ENCODE measurements at places on chromosomes 7 and 10. TPM values are rescaled to one million over a fixed set of nuclear protein-coding genes. Genes with fewer than 3 reads are reported as not detected.
A peak's percentile ranks its signal among the peaks of the same experiment; 100 is the strongest.

GRCh38 chr10:26491276-26491675 is 53.1 kb downstream of the APBB1IP start:
- no peaks in the 10 kb centered on the region for H3K36me3 ChIP-seq
- H3K27ac ChIP-seq = no peak overlapping the region
- H3K27me3 ChIP-seq = no peaks in the 10 kb centered on the region
- no peak for DNase-seq
- H3K4me3 ChIP-seq = no peak overlapping the region

DNA sequence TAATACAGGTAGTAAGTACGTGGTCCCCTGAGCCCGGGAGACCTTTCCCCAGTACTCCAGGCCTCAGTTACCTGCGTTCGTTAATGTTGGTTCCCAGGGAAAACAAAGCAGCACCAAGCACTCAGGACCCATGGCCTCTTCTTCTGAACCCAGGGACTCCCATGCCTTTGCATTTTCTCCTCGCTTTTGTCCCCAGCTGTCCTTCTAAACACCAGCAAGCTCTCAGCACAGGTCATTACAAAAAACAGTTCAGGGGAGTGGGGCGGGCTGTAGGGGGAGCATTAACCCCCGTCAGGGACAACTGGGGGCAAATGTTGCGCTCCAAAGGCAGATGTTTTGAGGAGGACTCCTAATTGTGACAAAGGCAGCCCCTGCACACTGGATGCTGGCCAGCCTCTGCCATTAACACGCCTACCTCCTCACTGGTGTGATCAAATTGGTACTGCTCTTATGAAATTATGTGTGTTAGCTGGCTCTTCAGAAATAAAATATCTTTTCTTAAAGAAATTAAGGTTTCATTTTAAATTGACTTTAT is 80.5 kb upstream of the LRGUK start:
- H3K36me3 ChIP-seq = no peaks in the 10 kb centered on the region
- H3K27ac ChIP-seq = no peak overlapping the region
- no peak overlapping the region for H3K4me3 ChIP-seq
- H3K27me3 ChIP-seq = no peaks in the 10 kb centered on the region

DNA sequence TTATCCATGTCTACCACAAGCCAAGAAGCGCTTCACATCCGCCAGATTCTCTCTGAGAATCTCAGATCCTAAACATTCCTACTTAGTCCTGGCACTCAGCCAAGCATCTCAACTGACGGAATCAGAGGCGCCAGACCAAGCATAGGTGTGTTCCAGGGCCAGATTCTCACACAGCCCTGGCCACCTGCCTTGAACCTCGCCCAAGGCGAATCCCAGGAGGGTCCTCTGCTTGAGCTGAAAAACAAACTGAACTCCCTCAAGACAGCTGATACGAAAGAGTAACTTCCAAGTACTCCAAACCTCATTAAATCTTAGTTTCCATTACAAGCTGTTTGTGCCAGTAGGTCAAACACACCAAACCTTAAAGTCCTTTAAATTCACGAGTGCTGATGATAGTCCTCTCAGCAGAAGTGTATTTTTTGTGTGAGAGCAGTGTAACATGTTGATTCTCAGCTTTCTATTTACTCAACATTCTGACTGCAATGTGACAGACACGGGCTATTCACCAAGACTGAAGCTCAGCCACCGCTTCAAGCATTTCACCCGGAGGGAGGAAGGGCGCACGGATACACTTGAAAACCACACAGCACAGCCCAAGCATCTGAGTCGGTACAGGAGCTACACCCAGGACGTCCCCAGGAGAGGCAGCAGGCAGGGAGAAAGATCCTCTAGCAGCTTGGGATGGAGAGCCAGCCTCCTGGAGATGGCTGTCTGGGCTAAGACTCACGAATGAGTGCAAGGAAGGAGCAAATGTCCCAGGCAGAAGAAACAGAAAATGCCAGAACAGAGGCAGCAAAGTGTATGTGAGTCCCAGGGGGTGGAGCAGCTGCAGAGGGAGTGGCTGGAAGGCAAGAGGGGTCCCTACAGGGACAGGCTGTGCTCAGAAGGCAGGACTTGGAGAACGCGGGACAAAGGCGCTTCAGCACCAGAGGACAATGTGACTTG is 6.0 kb downstream of the PARD3 start:
- no peak overlapping the region for H3K27ac ChIP-seq
- DNase-seq = peak; percentile 38
- H3K27me3 ChIP-seq = no peaks in the 10 kb centered on the region
- H3K4me3 ChIP-seq = no peak overlapping the region
- no peaks in the 10 kb centered on the region for H3K4me1 ChIP-seq

DNA sequence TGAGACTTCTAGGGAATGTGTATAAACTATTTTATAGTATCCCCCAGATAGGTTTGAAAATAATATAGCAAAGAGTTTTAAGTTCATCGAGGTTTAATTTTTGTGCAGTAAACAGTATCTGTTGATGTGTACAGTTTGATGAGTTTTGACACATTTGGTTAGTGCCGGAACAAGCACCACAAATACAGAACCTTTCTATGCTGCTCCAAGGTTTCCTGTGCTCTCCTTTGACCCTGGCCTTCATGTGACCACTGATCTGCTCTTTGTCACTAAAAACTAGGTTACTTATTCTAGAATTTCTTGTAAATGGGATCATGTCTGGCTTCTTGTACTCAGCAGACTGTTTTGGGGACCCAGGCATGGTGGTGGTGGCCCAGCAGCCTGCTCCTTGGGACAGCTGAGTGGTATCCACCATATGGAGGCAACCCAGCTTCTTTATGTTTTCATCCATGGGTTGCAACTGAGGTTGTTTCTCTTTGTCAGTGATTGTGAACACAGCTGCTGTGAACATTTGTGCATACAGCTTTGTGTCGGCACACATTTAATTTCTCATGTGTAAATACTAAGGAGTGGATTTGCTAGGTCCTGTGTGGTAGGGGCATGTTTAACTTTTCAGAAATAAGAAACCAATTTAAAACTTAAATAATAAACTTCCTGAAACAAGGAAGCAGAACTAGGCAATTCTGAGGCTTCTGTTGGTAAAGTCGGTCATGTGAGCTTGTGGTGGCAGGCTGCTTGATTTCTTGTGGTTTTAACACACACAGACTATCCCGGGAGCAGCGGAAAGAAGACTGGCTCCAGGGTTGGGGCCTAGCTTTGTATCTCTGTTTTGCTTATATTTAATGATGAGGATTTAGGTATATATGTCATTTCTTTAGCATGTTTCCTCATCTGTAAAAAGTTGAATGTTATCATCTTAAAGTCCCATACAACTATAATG is 219.4 kb downstream of the ABCA13 start:
- no peak overlapping the region for H3K4me3 ChIP-seq
- no peaks in the 10 kb centered on the region for H3K4me1 ChIP-seq
- no peak overlapping the region for H3K27ac ChIP-seq
- H3K27me3 ChIP-seq = no peaks in the 10 kb centered on the region
- no peak for DNase-seq

DNA sequence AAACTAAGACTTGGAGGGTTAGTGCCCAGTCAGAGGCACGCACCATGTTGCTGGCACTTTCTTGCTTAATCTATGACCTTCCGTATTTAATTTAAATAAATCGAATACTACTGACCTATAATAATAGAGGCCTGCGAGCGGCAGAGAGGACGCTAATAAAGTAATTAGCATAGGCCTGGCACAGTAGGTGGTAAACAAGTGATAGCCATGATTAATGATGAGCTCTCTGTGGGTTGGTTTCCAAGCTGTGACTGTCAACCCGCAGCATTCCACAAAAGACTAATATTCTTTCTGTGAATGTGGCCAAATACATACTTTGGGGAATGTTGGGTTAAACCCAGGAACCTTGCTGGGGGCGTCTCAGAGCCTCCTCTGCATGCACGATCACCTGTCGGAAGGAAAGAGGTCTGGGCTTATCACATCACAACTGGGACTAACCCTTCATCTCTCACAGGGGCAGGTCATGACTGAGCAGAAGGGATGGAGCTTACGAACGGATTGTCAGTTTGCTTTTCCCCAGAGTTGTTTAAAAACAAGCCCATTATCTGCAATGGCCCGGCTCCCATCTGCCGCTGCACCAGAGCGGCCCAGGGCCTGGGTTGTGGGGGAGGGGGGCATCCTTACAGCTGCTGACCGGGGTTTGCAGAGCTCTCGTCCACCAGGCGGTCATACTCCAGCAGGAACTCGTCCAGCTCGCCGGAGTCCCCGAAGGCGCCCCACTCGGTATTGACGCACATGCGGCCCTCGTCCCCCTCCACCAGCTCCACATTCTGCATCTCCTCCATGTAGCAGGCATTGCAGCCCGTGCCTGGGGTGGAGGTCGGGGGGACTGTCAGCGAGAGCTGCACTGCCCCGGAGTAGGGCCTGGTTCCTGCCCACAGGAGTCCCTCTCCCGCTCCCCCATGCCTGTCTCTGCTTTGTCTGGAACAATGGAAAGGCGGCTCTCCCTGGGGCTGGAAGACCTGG is 6.2 kb upstream of the MYL7 start:
- no peaks in the 10 kb centered on the region for H3K36me3 ChIP-seq
- no peaks in the 10 kb centered on the region for H3K27me3 ChIP-seq
- DNase-seq = no peak

GRCh38 chr10:11949152-11949551 is 93.5 kb downstream of the UPF2 start:
- no peak overlapping the region for H3K4me3 ChIP-seq
- no peak for DNase-seq
- H3K27ac ChIP-seq = no peak overlapping the region
- H3K4me1 ChIP-seq = no peaks in the 10 kb centered on the region
- H3K36me3 ChIP-seq = no peaks in the 10 kb centered on the region

DNA sequence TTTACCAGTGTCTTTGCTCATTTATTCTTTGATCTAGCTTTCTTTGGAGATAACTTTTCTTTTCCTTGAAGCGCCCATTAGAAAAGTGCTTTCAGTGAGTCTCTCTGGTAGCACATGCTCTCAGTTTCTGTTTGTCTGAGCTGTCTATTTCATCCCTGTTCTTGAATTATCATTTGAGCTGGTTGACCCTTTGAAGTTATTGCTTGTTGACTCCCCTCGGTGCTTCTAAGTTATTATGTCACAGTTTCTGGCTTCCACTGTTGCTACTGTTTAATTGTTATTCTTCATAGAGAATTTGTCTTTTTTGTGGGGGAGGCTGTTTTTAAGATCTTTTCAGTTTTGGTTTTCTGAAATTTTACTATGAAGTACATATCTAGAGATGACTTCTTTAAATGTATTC is 11.4 kb upstream of the PRF1 start:
- H3K27ac ChIP-seq = no peak overlapping the region
- H3K27me3 ChIP-seq = no peaks in the 10 kb centered on the region
- H3K36me3 ChIP-seq = no peaks in the 10 kb centered on the region
- DNase-seq = no peak
- no peak overlapping the region for H3K4me3 ChIP-seq
- no peaks in the 10 kb centered on the region for H3K4me1 ChIP-seq

DNA sequence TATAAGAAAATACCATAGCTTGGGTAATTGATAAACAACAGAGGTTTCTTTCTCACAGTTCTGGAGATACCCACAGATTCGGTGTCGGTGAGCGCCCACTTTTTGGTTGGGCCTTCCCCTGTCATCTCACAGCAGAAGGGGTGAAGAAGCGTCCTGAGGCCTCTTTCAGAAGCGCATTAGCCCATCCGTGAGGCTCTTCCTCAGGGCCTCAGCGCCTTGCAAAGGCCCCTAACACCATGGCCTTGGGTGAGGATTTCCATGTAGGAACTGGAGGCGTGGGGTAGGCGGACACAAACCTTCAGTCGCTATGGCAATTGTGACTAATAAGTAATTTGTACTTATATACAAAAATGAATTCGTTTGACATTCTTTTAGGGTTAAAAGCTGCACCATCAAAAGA is 316.0 kb downstream of the PTPRN2 start:
- no peaks in the 10 kb centered on the region for H3K36me3 ChIP-seq
- H3K27me3 ChIP-seq = no peaks in the 10 kb centered on the region
- H3K27ac ChIP-seq = no peak overlapping the region

DNA sequence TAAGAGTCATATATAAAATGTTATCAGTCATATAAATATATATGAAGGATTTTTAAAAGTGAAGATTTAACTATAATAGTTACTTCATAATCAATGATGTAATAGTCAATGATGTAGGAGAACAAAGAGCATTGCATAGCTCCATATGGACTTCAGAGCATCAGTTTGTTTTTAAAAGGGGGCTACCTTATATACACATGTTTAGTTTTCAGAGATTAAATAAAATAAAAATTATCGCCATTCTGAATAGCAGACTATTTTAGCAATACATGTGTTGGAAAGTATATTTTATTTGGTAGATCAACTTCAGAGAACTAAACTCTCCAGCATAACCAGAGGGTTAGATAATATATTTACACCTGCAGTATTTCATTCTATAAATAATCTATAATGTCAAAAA is 29.1 kb upstream of the EPC1 start:
- no peak overlapping the region for H3K4me3 ChIP-seq
- no peak for DNase-seq
- H3K36me3 ChIP-seq = no peaks in the 10 kb centered on the region
- peaks cover 5% of the 10 kb centered on the region for H3K4me1 ChIP-seq
- no peaks in the 10 kb centered on the region for H3K27me3 ChIP-seq

GRCh38 chr10:29859521-29860130 is 199.8 kb downstream of the JCAD start:
- no peak for DNase-seq
- H3K27me3 ChIP-seq = no peaks in the 10 kb centered on the region
- H3K27ac ChIP-seq = no peak overlapping the region
- no peaks in the 10 kb centered on the region for H3K4me1 ChIP-seq
- H3K36me3 ChIP-seq = no peaks in the 10 kb centered on the region

DNA sequence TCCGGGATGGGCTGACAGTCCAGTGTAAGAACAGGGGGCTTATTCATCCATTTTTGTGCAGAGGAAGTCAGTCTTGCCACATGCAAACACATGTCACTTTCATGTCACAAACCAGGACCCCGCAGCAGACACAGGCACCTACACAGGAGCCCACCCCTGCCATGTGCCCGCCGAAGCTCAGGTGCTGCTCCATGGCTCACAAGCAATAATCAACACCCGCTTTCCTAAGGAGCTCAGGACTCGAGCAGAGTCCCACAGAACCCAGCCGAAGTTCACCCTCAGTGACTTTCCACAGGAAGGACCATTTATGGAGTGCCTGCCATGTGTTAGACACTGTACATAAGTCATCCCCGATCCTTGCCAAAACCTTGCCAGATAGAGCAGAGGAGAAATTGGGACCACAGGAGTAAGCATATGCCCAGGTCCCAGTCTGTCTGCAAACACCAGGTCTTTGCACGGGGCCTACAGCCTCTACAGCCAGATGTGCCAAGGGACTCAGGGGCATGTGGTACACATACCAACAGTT is 99.4 kb downstream of the EBF3 start:
- no peaks in the 10 kb centered on the region for H3K36me3 ChIP-seq
- no peak overlapping the region for H3K4me3 ChIP-seq
- H3K4me1 ChIP-seq = no peaks in the 10 kb centered on the region
- no peaks in the 10 kb centered on the region for H3K27me3 ChIP-seq
- H3K27ac ChIP-seq = no peak overlapping the region
- DNase-seq = no peak

GRCh38 chr10:59336632-59337031 is 25.7 kb downstream of the FAM13C start:
- H3K27me3 ChIP-seq = no peaks in the 10 kb centered on the region
- no peak overlapping the region for H3K27ac ChIP-seq
- DNase-seq = no peak
- H3K4me3 ChIP-seq = no peak overlapping the region
- no peaks in the 10 kb centered on the region for H3K4me1 ChIP-seq

The FXYD4 gene
- not detected for total RNA-seq

The TRIM8 gene
- total RNA-seq = 64.9 TPM

The SUV39H2 gene
- 6.1 TPM for total RNA-seq

The ZNF511 gene
- total RNA-seq = 78.2 TPM

Data from colonic mucosa (tissue), 4 donors.